ENCODE measurements at places on chromosomes 12 and 14.

DNA sequence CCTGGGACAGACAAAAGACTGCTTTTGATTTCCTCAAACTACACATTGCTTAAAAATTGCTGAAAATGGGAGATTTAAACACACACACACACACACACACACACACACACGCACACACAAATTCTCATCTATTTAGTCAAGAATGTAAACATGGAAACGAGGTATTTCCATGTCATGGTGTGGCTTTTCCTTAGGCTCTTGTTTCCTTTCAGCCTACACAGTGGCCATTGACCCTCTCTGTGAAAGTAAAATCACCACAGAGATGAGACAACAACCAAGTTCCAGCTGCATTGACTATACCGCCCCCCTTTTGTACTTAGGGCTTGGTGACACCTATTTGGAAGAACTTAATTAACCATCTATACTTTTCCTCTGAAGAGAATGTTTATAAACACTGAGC lies 41.9 kb downstream of the TTC8 start:
- no peak for DNase-seq

GRCh38 chr12:129409281-129409680 lies 494.5 kb downstream of the TMEM132D start:
- no peak for DNase-seq

- no peak for DNase-seq
Measured at GRCh38 chr12:20883288-20883687, 72.8 kb downstream of the SLCO1B3 start.

GRCh38 chr12:45259675-45260074 lies 43.8 kb downstream of the ANO6 start:
- no peak for DNase-seq

- peak; percentile 17 for DNase-seq
Measured at GRCh38 chr14:25132732-25133422, 82.9 kb upstream of the STXBP6 start.

DNA sequence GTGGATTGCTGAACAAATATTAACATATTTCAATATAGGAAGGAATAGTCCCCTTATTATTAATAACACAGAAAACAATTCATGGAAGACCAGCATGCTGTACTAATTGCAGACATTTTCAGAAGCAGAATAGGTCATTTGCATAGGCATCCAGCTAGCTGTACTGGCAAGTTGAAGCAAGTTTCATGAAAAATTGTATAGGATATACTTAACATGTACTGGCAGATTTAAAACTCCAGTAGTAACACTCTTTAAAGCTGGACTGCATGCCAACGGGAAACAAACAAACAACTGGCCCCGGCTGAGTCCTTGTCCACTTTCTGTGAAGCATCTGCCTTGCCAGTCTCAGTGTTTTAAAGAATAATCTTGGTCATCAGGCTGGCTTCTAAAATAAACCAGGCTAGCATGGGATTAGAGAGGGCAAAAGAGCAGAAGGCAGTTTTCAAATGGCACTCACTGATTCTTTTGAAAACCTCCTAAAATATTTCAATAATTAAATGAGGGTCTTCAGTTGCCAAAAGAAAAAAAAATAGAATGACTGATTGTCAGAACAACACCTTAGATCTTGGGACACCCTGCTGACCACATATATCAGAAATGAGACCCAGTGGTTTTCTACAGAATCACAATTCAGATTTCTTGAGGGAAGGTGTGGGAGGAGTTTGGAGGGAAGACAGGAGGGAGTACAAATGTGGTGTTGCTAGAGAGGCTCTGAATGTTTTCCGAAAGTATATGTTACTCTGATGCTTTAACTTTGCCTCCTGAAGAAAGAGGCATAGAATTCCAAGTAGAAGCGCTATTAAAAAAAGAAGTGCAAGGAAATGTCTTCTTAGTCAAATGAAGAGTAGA lies 122.5 kb upstream of the KRAS start:
- no peak for DNase-seq

GRCh38 chr12:143964-144649 lies 69.8 kb downstream of the SLC6A12 start:
- no peak for DNase-seq

DNA sequence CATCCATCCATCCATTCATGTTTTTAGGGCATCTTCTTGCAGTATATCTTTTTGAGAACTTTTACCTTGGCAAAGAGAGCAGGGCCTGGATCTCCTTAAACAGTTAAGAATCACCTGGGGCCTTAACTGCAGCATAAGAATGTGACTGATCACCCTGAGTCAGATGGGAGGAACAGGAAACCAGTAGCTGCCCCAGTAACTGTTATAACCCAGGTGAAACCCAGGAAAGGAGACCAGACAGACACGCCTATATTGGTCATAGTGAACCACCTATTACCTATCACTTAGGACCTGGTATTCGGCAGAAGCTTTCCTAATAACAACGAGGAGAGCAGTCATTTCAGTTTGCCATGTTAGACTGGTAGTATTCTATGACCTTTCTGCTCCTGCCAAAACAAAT lies 43.4 kb upstream of the NR2C1 start:
- no peak for DNase-seq

DNA sequence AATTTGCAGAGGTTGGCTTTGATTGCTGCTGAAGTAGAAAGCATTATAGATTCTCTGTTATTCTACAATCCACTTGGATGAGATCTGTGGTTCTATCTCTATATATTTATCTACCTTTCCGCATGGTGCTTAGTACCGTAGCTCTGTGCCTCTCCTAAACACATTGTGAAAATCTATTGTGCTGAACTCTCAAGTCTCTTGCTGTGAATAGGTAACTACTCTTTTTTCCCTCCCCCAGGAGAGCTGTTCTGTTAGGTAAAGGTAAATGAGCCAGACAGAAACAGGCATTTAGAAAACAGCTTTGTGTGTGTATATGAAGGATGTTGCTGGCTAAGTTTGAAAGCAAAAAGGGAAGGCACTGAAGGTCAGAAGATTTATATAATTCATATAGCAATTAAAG lies 112.6 kb downstream of the BRMS1L start:
- no peak for DNase-seq

- no peak for DNase-seq
Measured at GRCh38 chr14:46137786-46138185, 513.8 kb downstream of the RPL10L start.

- no peak for DNase-seq
Measured at GRCh38 chr12:128970110-128970509, 116.8 kb downstream of the GLT1D1 start.

DNA sequence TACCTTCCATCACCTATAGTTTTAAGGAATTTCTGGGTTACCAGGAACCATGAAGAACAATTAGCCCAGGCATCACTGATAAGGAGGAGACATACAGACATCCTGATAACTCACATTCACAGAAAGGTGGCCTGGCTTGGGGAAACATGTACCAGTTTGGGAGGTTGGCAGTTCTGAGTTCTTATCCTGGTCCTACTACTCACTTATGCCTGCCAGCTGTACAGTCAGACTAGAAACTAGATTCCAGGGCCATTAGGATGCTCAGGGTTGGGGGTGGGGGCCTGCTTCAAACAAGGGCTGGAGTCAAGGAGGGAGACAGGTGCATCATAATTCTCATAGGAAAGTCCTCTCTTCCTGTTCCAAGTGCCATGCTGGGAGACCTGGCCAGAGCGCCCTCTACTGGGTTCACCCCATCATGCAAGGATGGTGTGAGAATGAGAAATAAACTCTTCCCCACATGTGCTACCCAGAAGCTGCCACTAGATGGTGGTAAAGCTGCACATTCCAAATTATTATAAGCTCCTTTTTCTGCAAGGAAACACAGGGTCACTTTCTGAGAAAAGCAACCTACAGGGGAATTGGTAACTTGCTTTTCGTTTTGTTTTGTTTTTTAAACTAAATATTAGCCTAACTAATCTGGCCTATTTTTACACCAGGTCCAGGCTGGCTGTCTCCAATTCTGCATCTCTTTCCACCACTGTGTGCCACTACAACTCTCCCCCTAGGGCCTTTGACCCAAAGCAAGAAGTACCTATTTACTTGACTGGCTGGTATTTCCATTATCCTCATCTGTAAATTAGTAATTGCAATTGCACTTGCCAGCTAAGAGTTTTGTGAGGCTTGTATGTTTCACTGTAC lies 14.5 kb downstream of the OAS2 start:
- DNase-seq = peak; percentile 26

DNA sequence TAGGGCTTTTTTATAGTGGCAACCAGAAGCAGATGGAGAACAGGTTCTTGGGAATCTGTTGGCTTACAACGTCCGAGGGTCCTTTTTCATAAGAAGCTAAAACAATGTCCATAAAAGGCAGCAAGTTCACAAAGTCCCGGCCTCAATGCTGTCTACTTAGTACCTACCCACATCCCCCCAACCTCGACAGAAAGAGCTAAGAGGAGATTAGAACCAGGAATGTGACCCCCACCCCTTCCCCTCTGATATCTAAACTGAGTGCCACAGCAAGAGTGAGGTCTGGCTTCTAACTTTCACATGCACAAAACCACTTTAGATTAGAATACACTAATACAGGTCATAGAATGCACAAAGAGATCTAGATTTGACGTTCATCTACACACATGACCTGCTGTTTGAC lies 4.5 kb downstream of the DPF3 start:
- DNase-seq = no peak

DNA sequence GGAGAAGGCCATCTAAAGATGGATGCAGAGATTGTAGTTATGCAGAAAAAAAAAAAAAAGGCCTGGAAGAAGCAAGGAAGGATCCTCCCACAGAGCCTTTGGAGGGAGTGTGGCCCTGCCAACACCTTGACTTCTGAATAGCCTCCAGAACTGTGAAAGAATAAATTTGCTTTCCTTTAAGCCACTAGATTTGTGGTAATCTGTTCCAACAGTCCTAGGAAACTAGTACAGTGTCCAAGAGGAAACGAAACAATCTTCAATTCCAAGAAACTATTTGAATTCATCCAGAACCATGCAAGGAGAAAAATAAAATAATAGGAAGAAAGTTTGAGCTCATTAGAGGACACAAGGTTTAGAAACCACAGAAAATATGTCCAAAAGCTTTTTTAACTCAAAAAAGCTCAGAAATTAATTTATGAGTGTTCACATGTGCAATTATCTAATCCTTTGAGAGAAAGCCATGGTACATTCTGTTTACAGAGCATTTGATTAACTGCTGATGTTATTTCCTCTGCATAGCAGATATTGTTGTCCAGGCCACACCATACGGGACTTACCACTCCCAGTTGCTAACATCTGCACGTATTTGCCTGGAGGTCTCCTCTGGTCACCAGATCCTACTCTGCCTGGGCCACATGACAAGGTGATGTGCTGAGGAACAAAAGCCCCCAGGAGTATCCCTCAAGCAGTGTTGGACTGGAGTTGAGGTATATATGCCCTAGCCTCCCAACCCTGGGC lies 30.0 kb upstream of the STAB2 start:
- DNase-seq = no peak
